Left colon (tissue), 2 donors: ENCODE measurements at places on chromosomes 12 and 14. TPM values are rescaled to one million over a fixed set of nuclear protein-coding genes. Genes with fewer than 3 reads are reported as not detected.

DNA sequence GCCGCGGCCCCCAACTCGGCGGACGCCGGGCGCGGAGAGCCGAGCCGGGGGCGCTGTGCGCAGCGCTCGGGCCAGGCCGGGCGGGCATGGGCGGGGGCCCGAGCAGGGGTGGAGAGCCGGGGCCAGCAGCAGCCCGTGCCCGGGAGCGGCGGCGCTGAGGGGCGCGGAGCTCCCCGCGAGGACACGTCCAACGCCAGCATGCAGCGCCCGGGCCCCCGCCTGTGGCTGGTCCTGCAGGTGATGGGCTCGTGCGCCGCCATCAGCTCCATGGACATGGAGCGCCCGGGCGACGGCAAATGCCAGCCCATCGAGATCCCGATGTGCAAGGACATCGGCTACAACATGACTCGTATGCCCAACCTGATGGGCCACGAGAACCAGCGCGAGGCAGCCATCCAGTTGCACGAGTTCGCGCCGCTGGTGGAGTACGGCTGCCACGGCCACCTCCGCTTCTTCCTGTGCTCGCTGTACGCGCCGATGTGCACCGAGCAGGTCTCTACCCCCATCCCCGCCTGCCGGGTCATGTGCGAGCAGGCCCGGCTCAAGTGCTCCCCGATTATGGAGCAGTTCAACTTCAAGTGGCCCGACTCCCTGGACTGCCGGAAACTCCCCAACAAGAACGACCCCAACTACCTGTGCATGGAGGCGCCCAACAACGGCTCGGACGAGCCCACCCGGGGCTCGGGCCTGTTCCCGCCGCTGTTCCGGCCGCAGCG lies 639 bp downstream of the FZD10 start:
- DNase-seq, result no peak

Gene ETFBKMT
- total RNA-seq, result 5.2 TPM

Gene LHX5
- not detected for total RNA-seq

- DNase-seq, result peak; percentile 25
Measured at GRCh38 chr12:130162267-130162666, at the start of gene FZD10. TSS of gene FZD10 (plus strand) at chr12:130162464. CDS start at chr12:130162943, 479 bp downstream.

- DNase-seq, result no peak
Measured at GRCh38 chr12:64893961-64894360, 69.5 kb downstream of the TBC1D30 start.

GRCh38 chr14:24113379-24113800 lies 1.2 kb upstream of the DCAF11 start:
- no peak for DNase-seq

- DNase-seq, result no peak
Measured at GRCh38 chr14:55152052-55152753, 23.2 kb downstream of the LGALS3 start.

GRCh38 chr12:45912774-45913173 lies 77.6 kb downstream of the SCAF11 start:
- no peak for DNase-seq

Gene CELA1
- not detected for total RNA-seq

DNA sequence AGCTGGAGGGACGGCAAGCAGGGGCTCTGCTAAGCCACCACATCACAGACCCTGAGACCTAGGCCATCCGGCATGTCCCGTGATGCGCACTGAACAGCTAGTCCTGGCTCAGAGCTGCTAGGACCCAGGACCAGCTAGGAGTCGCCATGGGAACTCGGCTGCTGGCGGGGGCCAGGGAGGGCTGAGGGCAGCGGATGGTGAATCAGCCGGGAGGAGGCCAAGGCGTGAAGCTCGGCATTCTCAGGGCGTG lies 5.1 kb downstream of the AHNAK2 start:
- DNase-seq, result peak; percentile 88

- DNase-seq, result no peak
Measured at GRCh38 chr12:82357340-82357739, 847 bp downstream of the CCDC59 start.

- DNase-seq, result peak; percentile 26
Measured at GRCh38 chr12:70719672-70720420, 82.6 kb upstream of the PTPRB start.

Gene SMIM41
- total RNA-seq, result not detected
